ENCODE measurements at places on chromosomes 4 and X.

DNA sequence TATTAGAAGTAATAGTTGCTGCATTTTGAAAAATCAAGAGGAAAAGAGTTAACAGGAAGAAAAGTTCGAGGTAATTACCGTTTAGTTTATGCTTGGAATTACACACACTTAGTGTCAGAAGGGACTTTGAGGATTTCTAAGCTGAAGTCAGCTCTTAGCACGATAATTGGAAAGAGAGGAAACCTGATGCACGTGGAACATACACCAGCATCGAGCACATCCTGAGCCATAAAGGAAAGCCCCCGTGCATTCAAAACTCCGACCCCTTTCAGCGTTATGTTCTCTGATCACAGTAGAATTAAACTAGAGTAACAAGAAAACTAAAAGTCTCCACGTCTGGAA, 400 bp upstream of the PAQR3 start:
- DNase-seq, result no peak

DNA sequence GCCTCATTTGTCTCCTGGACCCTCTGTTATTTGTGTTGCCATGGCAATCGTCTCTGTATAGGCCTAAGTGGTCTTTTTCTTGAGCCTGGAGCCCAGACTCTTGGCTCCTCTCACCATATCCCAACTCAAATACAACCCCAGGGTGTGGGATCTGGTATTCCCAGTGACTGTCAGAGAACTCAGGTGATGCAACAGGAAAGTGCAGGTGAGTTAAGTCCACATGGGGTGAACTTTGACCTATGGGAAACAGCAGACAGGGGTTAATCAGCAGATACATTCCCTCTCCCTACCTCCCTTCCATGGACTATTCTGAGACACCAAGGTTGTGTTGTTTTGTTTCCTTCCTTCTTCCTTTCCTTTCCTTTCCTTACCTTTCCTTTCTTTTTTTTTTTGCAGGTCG, 130.9 kb upstream of the RPS6KA3 start:
- DNase-seq, result no peak

DNA sequence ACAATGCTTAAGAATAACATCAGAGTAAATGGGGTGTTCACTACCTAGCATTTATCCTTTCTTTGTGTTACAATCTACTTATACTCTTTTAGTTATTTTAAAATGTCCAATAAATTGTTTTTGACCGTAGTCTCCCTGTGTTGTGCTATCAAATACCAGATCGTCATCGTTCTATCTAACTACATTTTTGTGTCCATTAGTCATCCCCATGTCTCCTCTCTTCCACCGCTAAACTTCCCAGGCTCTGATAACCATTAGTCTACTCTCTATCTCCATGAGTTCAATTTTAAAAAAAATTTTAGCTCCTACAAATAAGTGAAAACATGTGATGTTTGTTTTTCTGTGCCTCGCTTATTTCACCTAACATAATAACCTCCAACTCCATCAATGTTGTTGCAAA, 381.9 kb downstream of the PRDM5 start:
- DNase-seq, result no peak

- no peak for DNase-seq
These were observed 457.2 kb downstream of the GALNTL6 start for GRCh38 chr4:172270397-172270796.

GRCh38 chr4:53563824-53564223, 27.5 kb downstream of the LNX1 start:
- no peak for DNase-seq

GRCh38 chr4:72496119-72496518, 72.9 kb downstream of the ADAMTS3 start:
- no peak for DNase-seq

- DNase-seq, result no peak
These were observed 353.3 kb upstream of the GNPDA2 start for GRCh38 chr4:45079616-45080015.

DNA sequence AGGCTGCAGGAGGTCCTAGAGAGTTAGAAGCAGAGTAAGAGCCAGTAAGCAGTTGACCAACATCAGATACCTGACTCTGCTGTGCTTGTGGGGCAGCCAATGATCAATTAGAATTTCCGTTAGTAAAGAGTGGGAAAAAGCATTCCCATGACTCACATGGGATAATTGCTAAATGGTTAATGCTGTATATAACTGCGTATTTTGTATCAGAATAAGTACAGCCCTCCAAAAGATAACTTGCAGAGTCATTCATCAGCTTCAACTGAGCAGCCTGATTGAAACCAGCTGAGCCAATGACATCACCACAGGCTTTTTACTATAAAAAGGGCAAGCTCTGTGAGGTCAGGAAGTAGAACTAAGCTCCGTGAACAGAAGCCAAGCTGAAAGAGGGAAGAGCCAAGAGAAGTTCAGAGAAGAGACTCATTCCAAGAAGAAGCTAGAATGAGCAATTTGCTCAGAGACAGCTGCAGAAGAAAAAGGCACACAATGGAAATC, 67.9 kb downstream of the PPP3CA start:
- no peak for DNase-seq

GRCh38 chr4:158837527-158838141, 68.8 kb downstream of the FNIP2 start:
- DNase-seq, result no peak

- DNase-seq, result no peak
These were observed 179.6 kb downstream of the KDR start for GRCh38 chr4:54945838-54946237.

DNA sequence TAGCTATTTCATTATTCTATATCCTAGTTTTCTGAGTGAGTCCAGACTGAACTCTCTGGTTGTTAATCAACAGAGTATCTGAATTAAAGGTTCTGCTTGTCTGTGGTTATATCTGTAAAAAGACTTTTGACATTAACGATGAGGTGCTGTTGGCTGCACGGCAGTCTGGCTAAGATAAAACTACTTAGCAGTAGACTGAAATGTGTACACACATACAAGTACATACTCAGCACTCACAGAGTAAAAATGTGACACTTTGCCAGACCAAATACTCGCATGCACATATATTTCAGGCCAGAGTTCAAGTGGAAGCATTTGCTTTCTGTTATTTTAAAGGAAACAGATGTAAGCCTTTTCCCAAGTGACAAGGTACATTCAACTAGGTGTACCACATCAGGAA, 80.5 kb downstream of the PRDM5 start:
- DNase-seq, result no peak

GRCh38 chr4:8215001-8215427, 15.9 kb downstream of the SH3TC1 start:
- DNase-seq, result no peak

- no peak for DNase-seq
These were observed 263.5 kb upstream of the DKK2 start for GRCh38 chr4:107299646-107300045.

GRCh38 chr4:118373614-118374255, 20.9 kb upstream of the PRSS12 start:
- no peak for DNase-seq

DNA sequence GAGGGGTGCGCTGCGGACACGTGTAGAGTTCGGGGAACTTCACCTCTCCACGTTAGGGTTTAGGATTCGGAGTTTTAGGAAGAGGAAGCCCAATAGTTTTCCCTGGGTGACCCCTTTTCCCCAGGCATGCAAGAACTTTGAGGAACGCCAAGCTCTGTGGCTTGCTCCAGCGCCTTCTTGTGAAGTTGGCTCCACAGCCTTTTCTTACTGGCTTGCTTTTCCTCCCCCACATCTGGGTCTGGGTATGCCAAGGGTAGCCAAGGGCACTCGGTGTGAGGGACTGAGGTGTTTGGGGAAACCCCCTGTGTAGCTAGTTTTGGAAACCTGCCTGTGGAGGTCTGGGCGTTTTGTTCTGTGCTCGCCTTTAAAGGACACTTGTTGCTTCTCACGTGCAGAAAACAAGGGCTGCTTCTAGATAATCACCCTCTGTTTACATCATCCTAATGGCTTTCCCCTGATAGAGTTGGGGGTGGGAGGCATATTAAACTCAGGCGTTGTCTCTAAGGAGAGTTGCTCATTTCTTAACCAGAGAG, 746 bp downstream of the EDNRA start:
- no peak for DNase-seq

DNA sequence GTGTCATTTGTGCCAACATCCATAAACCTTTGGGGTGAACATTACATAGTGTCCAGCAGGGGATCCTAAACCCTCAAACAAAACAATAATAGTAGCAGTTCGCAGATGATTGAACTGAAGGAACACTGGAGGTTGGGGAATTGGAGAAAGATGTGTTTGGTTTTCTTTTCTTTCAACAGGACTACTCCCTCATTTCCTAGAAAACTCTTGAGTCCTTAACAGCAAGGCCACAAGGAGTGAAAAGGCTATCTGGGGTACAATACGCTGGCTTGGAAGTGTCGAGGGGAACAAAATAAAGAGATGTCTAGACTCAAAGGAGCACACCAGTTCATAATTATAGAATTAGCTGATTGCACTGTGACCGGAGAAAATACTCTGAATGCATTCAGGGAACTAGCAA, 72.1 kb downstream of the IDS start:
- no peak for DNase-seq

DNA sequence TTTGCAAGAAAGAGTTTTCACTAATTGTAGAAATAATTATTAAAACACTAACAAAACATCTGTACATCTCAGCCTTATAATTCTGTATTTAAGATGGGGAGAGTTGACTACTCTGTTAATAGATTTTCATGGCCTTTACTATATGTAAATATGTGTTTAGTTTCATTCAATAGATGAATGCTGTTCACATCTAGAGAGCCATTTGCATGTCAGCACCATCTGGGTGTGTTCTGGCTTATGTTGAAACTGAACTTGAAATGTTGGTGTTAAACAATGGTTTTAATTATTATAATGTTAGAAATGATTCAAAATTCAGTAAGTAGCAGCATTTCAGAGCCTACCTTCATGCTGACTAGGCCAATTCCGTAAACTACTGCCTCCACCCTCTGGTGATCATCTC, 102.5 kb upstream of the ADAD1 start:
- DNase-seq, result no peak

DNA sequence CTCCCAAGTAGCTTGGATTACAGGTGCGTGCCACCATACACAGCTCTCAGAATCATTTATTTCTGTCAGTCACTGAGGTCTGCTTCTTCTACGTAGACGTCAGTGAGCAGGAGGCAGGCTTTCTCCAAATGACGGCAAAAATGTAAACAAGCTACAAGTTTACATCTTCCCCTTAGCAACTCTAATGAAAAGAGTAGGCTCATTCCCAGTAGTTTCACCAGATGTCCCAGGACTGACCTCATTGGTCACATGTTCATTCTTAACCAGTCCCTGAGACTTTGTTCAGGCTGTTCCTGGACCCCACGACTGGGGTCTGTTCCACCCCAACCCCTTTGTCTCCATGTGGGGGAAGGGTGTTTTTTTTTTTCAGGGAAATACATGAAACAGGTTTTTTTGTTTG, 67.1 kb downstream of the TENM3 start:
- DNase-seq, result no peak

DNA sequence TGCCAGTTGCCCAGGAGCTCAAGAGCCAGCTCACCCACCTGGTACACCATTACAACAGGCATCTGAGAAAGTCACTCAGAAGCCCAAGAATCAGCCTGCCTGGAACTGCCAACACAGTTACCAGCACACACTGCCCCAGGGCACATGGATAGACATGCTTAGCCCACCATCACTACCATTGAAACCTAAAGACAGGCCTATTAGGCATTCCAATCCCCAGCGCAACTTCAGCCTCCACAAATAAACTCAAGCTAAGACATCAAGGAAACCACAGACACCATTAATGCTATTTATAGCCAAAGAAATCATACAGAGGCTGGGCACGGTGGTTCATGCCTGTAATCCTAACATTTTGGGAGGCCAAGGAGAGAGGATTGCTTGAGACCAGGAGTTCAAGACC, 42.3 kb downstream of the ATRX start:
- DNase-seq, result no peak

GRCh38 chr4:83129264-83129663, 14.7 kb upstream of the PLAC8 start:
- DNase-seq, result no peak

DNA sequence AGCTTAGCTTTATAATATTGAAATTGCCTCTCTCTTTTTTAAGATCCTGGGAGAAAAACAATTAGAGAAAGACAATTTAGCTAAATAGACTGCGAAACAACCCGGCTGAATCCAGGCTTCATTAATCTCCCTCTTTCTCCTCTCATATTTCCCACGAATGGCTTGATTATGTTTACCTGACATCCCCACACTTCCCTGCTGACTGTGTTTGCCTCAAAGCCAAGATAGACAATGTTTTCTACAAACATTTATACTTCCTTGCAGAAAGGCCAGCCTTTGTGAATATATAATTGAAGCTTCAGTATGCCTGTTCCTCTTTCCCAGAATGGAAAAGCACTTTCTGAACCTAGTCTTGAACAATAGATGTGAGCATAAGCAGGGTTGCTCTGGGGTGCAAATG, 566.8 kb downstream of the PDHA2 start:
- DNase-seq, result no peak

- DNase-seq, result no peak
These were observed 264.9 kb upstream of the PUDP start for GRCh38 chrX:7412840-7413239.

DNA sequence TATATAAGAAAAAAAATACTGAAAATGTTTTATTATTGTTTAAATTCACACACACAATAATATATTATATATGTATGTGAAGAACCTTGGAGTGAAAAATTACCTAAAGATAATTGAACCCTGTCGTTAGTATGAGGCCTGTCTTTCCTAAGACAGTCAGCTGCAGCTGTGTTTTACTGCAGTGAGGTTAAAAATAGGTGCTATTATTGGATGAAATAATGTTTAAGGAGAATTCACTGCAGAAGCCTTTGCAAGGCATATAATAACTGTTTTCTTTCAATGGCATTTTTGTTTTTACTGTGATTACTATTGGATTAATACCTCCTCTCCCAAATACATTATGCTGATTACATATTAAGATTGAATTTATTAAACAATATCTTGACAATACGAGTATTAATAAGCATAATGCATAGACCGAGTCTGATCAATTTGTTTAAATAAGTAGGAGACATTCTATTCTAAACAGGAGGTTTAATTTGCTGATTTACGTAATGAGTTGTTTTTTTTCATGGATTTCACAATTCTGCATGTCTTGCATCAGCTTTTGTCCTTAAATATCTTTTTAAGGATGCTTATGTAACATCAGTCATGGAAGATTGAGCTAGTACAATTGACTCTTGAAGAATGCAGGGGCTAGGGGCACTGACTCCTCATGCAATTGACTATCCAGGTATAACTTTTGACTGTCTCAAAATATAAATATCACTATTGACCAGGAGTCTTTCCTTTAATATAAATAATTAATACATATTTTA, 1181.1 kb upstream of the PCDH7 start:
- DNase-seq, result no peak

DNA sequence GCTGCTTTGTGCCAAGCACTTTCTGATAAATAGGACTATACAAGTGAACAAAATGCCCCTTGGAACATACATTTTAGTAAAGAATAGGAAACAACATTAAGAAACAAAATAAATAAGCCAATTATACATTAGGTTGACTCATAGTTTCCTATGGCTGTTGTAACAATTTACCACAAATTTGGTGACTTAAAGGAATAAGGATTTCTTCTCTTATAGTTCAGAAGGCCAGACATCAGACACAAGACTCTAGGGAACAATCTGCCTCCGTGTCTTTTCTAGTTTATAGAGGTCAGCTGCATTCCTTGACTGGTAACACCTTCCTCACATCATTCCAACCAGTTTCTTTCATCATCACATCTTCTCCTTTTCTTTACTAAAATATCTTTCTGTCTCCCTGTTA, 235.9 kb upstream of the PCDH18 start:
- DNase-seq, result no peak

Data from T-cell (primary cell).